ENCODE measurements at places on chromosomes 4 and X. TPM values are rescaled to one million over a fixed set of nuclear protein-coding genes. Genes with fewer than 3 reads are reported as not detected.
A peak's percentile ranks its signal among the peaks of the same experiment; 100 is the strongest.

PNMA3 gene
- total RNA-seq: 1.7 TPM

GRCh38 chrX:132071254-132071653 is 48.2 kb downstream of the STK26 start:
- no peak for DNase-seq

GRCh38 chr4:140135529-140136088 is 18.4 kb downstream of the MAML3 start:
- DNase-seq: no peak

DNA sequence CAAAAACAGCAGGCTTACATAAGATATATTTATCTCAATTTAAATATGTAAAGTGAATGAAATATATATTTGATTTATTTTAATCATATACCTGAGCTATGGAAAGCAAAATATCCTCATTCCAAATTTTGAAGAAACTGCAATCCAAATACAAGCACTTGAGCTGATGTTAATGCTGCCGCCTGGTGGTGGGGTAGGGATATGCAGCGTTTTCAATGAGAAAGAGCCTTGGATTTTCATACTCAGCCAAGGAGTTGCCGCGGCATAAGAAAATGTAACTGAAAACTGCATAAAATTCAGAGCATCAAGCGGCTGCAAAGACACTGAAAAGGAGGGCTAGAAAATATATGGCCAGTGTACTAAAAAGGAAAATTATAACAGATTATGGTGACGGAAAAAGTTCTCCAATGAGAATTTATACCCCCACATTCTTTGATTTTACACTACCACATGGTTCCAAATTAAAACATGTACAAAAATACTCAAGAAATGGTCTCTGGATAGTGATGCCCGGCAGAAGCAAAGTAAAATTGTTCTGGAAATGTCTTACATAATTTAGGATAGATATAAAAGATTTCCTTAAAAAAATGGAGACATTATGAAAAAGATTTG is 660.3 kb upstream of the PITX2 start:
- DNase-seq: peak; percentile 7

GRCh38 chr4:163085085-163085484 is 81.6 kb downstream of the NAF1 start:
- DNase-seq: no peak

DRP2 gene
- 0.55 TPM for total RNA-seq

- DNase-seq: no peak
Measured at GRCh38 chrX:133574716-133575115, 159.4 kb upstream of the GPC4 start.
